ENCODE measurements at places on chromosomes 1 and 21. TPM values are rescaled to one million over a fixed set of nuclear protein-coding genes. Genes with fewer than 3 reads are reported as not detected.

Gene PTPN7
- total RNA-seq: not detected

Gene PPOX
- 31.4 TPM for total RNA-seq

Gene ZNF697
- 23.8 TPM for total RNA-seq

Gene PDPN
- 11.8 TPM for total RNA-seq

Gene LENEP
- total RNA-seq: 0.69 TPM

Gene FLG2
- not detected for total RNA-seq

Gene DYNLT5
- 26.1 TPM for total RNA-seq

Gene EDN2
- total RNA-seq: not detected

Gene LCE1F
- total RNA-seq: not detected

All from diencephalon (tissue), 1 donor.